Activated T-cell treated with anti-CD3 and anti-CD28 coated beads for 4 hours (primary cell): ENCODE measurements at places on chromosomes 5 and 9.

GRCh38 chr5:126531543-126532120 is 63.4 kb downstream of the ALDH7A1 start:
- DNase-seq, result no peak

DNA sequence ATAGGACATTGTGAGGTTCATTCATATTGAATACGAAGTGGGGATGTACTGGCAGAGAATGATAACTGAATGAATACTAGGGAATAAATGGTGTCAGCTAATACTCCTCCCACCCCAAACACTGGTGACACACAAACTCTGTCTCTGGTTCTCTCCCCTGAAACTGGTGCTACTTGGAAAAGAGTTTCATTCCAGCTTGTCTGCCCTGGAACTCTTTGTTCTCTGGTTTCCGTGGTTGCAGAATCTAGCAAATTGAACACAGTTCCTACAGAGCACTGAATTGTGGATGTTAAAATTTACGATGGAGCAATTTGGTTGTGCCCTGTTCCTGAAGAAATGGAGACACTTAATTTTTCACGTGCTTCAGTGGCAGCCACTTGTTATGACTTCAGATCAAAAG is 181.7 kb downstream of the KCTD16 start:
- DNase-seq, result no peak

- no peak for DNase-seq
Observed at GRCh38 chr5:75363111-75363510, 26.1 kb downstream of the HMGCR start.

GRCh38 chr9:20604562-20604961 is 17.7 kb downstream of the MLLT3 start:
- DNase-seq, result no peak

GRCh38 chr5:115703514-115703913 is 77.7 kb upstream of the TMED7 start:
- DNase-seq, result no peak

DNA sequence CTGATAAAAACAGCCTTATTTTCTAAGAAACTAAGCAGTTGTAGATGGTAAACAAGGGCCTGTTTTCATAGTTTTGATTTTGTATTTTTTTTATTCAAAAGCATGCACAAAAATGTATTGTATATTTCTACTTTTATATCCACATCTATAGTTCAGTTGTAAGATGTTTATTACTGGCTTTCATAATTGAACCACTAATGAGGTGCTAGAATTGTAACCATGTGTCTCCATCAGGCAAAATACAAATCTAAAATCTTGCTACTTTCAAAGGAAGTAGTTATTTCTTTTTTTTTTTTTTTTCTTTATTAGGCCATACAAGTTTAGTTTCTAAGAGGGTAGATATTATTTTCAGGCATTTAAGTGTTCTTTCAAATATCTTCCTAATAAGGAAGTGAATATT is 1755.0 kb downstream of the MAT2B start:
- DNase-seq, result no peak

DNA sequence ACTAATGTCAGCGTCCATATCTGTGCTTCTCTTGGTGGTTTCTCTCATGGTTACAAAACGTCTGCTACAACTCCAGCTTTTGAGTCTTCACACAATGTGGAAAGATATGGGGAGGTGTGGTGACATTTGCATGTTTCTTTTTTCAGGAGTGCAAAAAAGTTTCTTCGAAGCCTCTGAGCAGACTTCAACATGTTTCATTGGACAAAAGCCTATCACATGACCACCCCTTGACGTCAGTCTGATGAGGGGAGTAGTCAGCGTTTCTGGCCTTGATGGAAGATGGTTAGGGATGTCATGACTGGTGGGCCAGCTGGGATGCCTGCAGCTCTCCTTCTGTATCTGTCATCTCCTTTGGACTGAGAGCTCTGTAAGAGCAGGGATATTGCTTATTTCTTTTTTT is 61.4 kb downstream of the PTPDC1 start:
- DNase-seq, result no peak

GRCh38 chr5:164593982-164594381 is 1088.6 kb downstream of the MAT2B start:
- DNase-seq, result no peak

DNA sequence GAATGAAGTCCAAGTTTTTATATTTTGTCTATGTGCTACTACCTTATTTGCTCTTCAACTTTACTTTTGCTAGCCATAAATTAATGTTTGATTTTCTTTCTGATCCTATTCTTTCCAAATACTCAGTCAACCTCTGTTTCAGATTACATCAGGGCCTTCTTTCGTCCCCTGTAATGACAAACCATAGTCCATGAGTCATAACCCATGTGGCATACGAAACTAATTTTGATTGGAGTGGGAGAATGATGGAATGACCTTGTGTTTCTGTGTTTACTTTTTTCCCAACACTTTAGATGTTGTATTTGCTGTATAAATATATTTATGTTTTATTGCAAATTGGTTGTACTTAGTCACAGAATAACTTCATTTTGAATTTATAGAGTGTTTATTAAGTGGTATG is 1043.1 kb downstream of the DTWD2 start:
- no peak for DNase-seq

DNA sequence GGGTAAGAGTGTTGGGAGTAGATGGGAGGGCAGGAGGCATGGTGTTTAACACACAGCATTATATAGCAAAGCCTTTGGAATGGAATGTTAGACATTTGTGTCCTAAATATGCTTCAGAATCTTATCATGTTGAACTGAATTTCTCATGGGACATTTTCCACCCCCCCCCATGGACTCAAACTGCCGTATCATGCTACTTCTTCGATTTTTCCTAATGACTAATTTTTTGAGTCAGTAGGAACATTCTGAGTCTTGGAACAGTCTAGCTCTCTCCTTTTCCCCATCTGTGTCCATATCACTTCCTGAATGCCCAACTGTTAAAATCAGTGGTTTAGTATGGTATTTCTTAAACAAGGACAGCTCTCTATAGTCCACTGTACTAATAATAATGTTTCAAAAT is 380.6 kb downstream of the TLE4 start:
- no peak for DNase-seq

GRCh38 chr5:174806729-174807128 is 82.3 kb downstream of the MSX2 start:
- no peak for DNase-seq

DNA sequence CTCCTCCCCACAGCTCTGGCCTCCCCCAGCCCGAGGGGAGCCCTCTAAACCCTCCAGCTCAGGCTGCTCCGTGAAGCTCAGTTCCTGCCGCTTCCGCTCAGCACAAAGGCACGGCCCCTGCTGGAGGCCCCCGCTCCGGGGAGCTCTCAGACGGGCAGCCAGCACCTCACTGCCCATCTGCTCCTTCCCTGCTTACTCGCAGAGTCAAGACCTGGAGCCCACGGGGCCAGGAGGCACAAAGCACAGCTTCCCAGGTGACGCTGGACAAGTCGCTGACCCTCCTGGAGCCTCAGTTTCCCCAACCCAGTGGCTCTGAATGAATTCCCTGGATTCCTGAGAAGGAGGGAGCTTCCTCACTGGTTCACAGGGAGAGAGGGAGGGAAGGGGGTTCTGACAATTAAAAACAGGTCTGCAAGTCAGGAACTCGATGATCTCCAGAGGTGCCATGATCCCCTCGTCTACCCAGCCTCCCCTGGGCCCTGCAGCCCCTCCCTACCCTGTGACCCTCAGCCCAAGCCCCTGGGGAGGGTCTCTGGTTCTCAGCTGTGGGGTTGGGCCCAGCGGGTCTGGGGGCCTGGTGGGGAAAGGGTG is 36.2 kb downstream of the VAV2 start:
- peak; percentile 14 for DNase-seq

GRCh38 chr5:124504081-124504916 is 242.1 kb downstream of the ZNF608 start:
- no peak for DNase-seq

GRCh38 chr9:109043578-109043977 is 30.3 kb upstream of the CTNNAL1 start:
- DNase-seq, result no peak

- no peak for DNase-seq
Observed at GRCh38 chr9:114829574-114830440, 24.0 kb upstream of the TNFSF15 start.

GRCh38 chr5:903756-904096 is 11.0 kb downstream of the TRIP13 start:
- DNase-seq, result no peak

DNA sequence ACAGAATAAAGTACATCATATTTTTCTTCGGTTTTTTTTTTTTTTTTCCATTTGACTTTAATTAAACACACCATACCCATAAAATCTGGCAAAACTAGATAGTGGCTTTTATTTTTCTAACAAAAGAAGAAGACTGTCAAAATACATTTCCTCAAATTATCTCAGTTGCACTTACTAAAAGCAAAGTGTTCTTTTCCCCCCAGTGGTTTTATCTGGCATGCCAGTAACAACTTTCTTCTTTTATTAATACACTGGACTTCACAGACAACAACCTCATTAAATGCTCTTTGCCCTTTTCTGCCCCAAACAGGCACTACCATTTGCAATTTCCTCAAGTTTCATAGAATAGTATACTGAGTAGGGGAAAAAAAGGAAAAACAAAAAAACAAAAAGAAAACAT is 1792.3 kb downstream of the EFNA5 start:
- DNase-seq, result no peak

- DNase-seq, result no peak
Observed at GRCh38 chr5:148070621-148071020, 6.8 kb downstream of the SPINK5 start.

- DNase-seq, result no peak
Observed at GRCh38 chr9:128625391-128626146, 31.1 kb downstream of the DYNC2I2 start.

DNA sequence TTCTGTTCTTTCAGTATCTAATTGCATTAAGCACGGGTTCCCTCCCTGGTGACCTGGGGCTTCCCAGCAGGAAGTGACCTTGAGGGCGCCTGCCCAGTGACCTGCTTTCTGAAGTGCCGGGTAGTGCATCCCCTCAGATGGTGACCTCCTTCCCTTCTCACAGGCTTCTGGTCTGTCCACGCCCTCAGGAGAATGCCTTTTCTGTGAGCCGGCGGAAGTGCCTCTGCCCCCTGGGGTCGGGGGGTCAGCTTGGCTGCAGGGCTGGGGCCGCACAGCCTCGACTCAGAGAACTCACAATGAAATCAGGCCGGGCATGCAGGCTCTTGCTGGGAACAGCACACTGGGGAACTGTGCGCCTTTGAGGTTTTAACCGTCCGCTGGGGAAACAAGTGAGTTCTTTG is 124.5 kb upstream of the PHYKPL start:
- no peak for DNase-seq

- DNase-seq, result no peak
Observed at GRCh38 chr9:37424204-37424685, 1.7 kb downstream of the GRHPR start.

GRCh38 chr5:66898241-66898995 is 298.2 kb downstream of the CD180 start:
- no peak for DNase-seq

GRCh38 chr9:115111874-115112273 is 6.1 kb downstream of the TNC start:
- DNase-seq, result no peak

GRCh38 chr5:28402590-28403301 is 1364.4 kb upstream of the CDH9 start:
- DNase-seq, result no peak

DNA sequence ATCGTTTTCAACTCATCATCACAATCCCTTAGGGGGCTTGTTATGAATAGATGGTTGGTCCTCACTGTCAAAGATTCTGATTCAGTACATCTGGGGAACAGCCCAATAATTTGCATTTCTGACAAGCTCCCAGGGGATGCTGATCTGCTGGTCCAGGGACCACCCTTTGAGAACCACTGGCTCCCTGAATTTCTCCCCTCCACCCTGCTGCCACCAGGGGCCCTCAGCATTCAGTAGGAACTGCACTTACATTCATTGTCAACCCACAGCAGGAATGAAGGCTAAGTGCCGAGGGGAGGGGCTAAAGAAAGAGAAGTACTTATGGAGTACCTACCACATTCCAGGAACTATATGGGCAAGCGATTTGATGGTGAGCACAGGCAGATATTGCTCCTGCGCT is 85.9 kb downstream of the BOD1 start:
- no peak for DNase-seq

- no peak for DNase-seq
Observed at GRCh38 chr9:94613003-94613402, 19.4 kb upstream of the FBP2 start.

DNA sequence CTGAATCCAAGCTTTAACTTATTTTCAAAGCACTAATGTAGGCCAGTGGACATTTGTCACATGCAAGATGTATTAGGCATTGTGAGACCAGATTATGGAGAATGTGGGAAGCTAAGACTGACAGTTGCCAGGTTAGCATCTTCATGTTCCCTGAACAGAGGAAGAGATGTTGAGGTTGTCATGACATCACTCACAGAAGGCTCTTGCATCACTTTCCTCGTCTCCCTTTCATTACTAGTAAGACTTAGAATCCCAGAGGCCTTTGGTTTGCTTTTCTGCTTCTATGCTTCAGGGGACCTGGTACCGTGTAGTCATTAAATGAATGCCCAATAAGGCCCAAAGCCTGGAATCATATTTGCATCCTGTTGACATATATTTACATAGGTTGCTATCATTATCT is 76.4 kb upstream of the RPS23 start:
- DNase-seq, result no peak
